ENCODE measurements at places on chromosomes 1 and 21. TPM values are rescaled to one million over a fixed set of nuclear protein-coding genes. Genes with fewer than 3 reads are reported as not detected.

The S1PR1 gene
- 1.9 TPM for total RNA-seq

The CLDN19 gene
- 0.33 TPM for total RNA-seq

The DEPDC1 gene
- total RNA-seq: 9.7 TPM

The TMPRSS2 gene
- total RNA-seq: 91.7 TPM

The SELE gene
- total RNA-seq: not detected

The EPS8L3 gene
- 9.9 TPM for total RNA-seq

The DCST1 gene
- total RNA-seq: not detected

The TRPM2 gene
- total RNA-seq: 0.05 TPM

The DDR2 gene
- total RNA-seq: 54.4 TPM

The OLIG2 gene
- total RNA-seq: 1.4 TPM

The SH3BGR gene
- 2.2 TPM for total RNA-seq

The KLHL20 gene
- total RNA-seq: 23.6 TPM

The FALEC gene
- 0.80 TPM for total RNA-seq

The KRTAP21-2 gene
- not detected for total RNA-seq

The RNF186 gene
- 1.9 TPM for total RNA-seq

The TMEM54 gene
- total RNA-seq: 42.1 TPM

The ESRRG gene
- total RNA-seq: 26.2 TPM

The MORC3 gene
- total RNA-seq: 23.6 TPM

The ATAD3C gene
- total RNA-seq: 1.8 TPM

The GSTM1 gene
- total RNA-seq: 6.6 TPM

The TEDDM1 gene
- not detected for total RNA-seq

The AURKAIP1 gene
- total RNA-seq: 122 TPM

The SIPA1L2 gene
- total RNA-seq: 45.6 TPM

The LCE1C gene
- not detected for total RNA-seq

The IL12RB2 gene
- 0.69 TPM for total RNA-seq

The NFASC gene
- total RNA-seq: 16.4 TPM

The TTLL10 gene
- total RNA-seq: 1.4 TPM

The TSPEAR gene
- total RNA-seq: 0.59 TPM

The IL20 gene
- total RNA-seq: not detected

The BLACAT1 gene
- total RNA-seq: 6.8 TPM

The SH2D1B gene
- not detected for total RNA-seq

The TENT5C gene
- 12.9 TPM for total RNA-seq

The RNU1-1 gene
- total RNA-seq: 3,564 TPM

The CLCA1 gene
- 4.9 TPM for total RNA-seq

The CFHR5 gene
- not detected for total RNA-seq

The DIO1 gene
- 4.1 TPM for total RNA-seq

The ALDH9A1 gene
- 57.8 TPM for total RNA-seq

The CASQ1 gene
- 0.46 TPM for total RNA-seq

The MPL gene
- total RNA-seq: not detected

The ADAMTS1 gene
- total RNA-seq: 34.9 TPM

The HIVEP3 gene
- 3.7 TPM for total RNA-seq

The SLAMF7 gene
- total RNA-seq: 0.48 TPM

The OPRD1 gene
- total RNA-seq: 1.1 TPM

The FMO5 gene
- 3.8 TPM for total RNA-seq

The ADCY10 gene
- 0.39 TPM for total RNA-seq

The LGR6 gene
- total RNA-seq: 6.9 TPM

The CASZ1 gene
- total RNA-seq: 15.7 TPM

The USP25 gene
- 49.9 TPM for total RNA-seq

The PROX1 gene
- 23.9 TPM for total RNA-seq

The USP48 gene
- total RNA-seq: 66.7 TPM

The COL8A2 gene
- 2.5 TPM for total RNA-seq

The PSEN2 gene
- total RNA-seq: 10.5 TPM

The SHISAL2A gene
- not detected for total RNA-seq

The KLHDC9 gene
- total RNA-seq: 14.1 TPM

The TCHHL1 gene
- total RNA-seq: 6.5 TPM

The AKNAD1 gene
- not detected for total RNA-seq

The OR2AK2 gene
- not detected for total RNA-seq

The DMBX1 gene
- total RNA-seq: 0.10 TPM

The NCAM2 gene
- 22.6 TPM for total RNA-seq

The GSTM2 gene
- 75.6 TPM for total RNA-seq
